H1 (cell line): ENCODE measurements at places on chromosomes 2 and 18. TPM values are rescaled to one million over a fixed set of nuclear protein-coding genes. Genes with fewer than 3 reads are reported as not detected.

GRCh38 chr2:190882856-190883582, 2.4 kb downstream of the GLS start:
- DNase-seq, result no peak
- H3K4me3 ChIP-seq, result peak overlapping the region; percentile 63; the same call in 1 of the 2 replicates
- H3K36me3 ChIP-seq, result no peaks in the 10 kb centered on the region
- no peaks in the 10 kb centered on the region for H3K27me3 ChIP-seq

- no peak overlapping the region for H3K4me3 ChIP-seq
- H3K27ac ChIP-seq, result no peak overlapping the region
- no peak for DNase-seq
- no peaks in the 10 kb centered on the region for H3K36me3 ChIP-seq
- no peaks in the 10 kb centered on the region for H3K27me3 ChIP-seq
Measured at GRCh38 chr2:57376985-57377384, 669.6 kb upstream of the VRK2 start.

GRCh38 chr18:2002151-2002550, 569.2 kb downstream of the METTL4 start:
- no peak overlapping the region for H3K4me3 ChIP-seq
- DNase-seq, result no peak
- no peaks in the 10 kb centered on the region for H3K27me3 ChIP-seq

GRCh38 chr2:191846515-191847476, at the start of gene CAVIN2:
TSS of gene CAVIN2 (minus strand) at chr2:191847088. CDS start at chr2:191846925, 163 bp downstream.
- H3K27ac ChIP-seq, result no peak within 1 kb of the TSS
- H3K4me1 ChIP-seq, result peaks cover 5% of the 10 kb centered on the region
- H3K27me3 ChIP-seq, result no peaks in the 10 kb centered on the region
- H3K36me3 ChIP-seq, result no peaks in the 10 kb centered on the region
- no peak for DNase-seq

Gene WDR43
- 135 and 142 TPM in 2 replicates for total RNA-seq

Gene SLC4A3
- 6.5 and 7.4 TPM in 2 replicates for total RNA-seq

- no peak overlapping the region for H3K27ac ChIP-seq
- no peaks in the 10 kb centered on the region for H3K27me3 ChIP-seq
- no peak for DNase-seq
- H3K36me3 ChIP-seq, result no peaks in the 10 kb centered on the region; the same call in 1 of the 2 replicates
- no peak overlapping the region for H3K4me3 ChIP-seq
Measured at GRCh38 chr2:207153266-207153975, 12.3 kb downstream of the KLF7 start.

Gene GFPT1
- total RNA-seq, result 76.2 and 86.8 TPM in 2 replicates

Gene NEB
- total RNA-seq, result 2.5 and 2.6 TPM in 2 replicates

Gene EVX2
- total RNA-seq, result not detected in 2 replicates
